ENCODE measurements at places on chromosomes 4 and X. TPM values are rescaled to one million over a fixed set of nuclear protein-coding genes. Genes with fewer than 3 reads are reported as not detected.

GPR34 gene
- total RNA-seq: 1.5 TPM

MAGEA9B gene
- not detected for total RNA-seq

SORBS2 gene
- total RNA-seq: not detected

DNA sequence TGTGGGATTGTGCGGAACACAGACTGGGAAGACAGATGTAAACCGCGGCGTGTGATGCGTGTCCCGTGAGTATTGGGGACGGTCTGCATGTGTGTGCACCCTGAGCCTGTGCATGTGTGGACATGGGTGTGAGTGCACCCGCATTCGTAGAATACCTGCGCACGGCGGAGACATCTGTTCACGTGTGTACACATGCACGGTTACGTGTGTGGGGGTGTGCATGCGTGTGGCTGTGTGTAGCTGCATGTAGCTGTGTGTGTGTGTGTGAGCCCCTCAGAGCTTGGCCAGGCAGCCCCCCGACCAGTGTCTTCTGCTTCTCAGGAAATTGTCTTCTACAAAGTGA lies 19.6 kb downstream of the ATP5ME start:
- no peak for DNase-seq

DNA sequence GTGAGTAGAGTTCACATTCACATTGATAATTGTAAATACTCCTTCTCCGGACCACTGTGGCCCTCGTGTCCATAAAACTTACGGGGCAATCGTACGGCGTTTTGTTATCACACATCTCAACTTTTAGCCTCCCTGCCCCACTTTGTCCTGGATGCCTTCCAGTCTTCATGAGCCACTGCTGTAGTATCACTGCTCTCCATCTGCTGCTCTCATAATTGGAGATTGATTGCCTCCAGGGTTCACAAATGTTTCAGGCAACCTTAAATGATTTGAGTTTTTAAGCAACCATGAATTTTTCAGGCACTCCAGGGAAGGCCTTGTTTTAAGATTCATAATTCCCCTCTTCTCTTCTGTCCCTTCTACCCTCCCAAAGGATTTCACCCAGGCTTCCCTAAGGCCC lies 28.4 kb downstream of the ALPK1 start:
- no peak for DNase-seq

Data from CD8-positive, alpha-beta memory T cell (primary cell).